Inflammatory macrophage treated with lipopolysaccharide for 4 hours (primary cell): ENCODE measurements at places on chromosomes 11 and 22.
A peak's percentile ranks its signal among the peaks of the same experiment; 100 is the strongest.

DNA sequence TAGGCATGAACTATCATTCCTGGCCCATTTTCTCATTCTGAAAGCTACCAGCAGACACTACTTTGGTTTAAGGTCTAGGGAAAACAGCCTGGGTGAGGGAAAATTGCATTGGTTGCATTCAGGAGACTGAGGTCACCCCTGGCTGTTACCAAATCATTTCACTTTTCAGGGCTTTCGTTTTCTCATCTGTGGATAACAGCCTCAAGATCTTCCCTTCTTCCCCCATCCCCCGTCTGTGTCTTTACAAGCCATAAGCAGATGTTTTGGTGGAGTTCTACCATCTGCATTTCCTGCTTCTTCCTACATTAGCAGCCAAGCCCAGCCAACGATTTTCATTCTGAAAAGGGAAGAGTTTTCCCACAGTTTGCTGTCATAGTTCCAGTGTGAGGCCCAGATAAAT is 130.4 kb downstream of the HIPK3 start:
- peak; percentile 78 for DNase-seq

- DNase-seq, result no peak
These were observed 6.8 kb downstream of the LIF start for GRCh38 chr22:30239488-30240405.

- no peak for DNase-seq
These were observed 56.7 kb upstream of the CHST1 start for GRCh38 chr11:45722144-45722543.

DNA sequence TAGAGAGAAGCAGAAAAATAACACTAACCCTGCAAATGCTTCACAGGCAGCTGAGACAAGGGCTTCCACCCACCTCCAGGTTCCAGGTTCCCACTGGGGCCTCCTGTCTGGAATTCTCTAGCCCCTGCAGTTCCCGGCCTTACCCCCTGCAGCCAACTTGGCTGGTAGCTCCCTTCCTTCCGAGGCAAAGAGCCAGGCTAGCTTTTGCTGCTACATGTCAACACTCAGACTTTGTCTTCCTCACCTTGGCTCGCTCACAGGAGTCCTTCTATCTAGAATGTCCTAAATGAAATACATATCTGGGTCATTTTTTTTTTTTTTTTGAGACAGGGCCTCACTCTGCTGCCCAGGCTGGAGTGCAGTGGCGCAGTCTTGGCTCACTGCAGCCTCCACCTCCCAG is 9.9 kb upstream of the TTLL1 start:
- DNase-seq, result no peak

DNA sequence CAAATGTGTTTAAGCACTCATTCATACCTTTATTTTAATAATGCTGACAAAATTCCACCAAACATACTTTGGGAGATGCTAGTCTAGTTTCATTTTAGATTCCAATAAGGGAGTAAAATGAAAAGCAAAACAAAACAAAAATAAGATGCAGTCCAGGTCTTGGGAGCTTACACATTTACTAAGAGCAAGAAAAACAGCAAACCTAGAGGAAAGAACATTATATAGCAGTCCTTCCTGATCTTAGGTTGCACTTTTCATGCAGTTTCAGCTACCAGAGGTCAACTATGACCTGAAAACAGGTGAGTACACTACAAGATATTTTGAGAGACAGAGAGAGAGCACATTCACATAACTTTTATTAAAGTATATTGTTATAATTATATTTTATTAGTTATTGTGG is 1100.9 kb downstream of the DLG2 start:
- DNase-seq, result no peak

DNA sequence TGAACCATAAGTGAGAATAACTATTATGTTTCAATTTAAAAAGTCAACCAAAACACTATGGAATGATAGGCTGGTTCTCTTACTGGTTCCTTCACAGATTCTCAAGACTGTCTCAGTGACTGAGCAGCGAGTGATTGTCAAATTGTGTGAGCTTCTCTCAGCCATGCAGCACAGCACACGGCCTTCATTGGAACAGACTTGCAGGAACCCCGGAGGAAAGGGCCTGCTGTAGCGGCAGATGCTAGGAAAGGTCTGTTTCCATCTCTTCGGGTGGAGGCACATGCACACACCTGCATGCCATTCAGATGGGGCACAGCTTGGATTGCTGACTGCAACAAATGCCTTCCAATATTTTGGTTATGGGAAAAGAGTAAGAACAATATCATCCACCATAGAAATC is 741.8 kb downstream of the OPCML start:
- DNase-seq, result no peak

DNA sequence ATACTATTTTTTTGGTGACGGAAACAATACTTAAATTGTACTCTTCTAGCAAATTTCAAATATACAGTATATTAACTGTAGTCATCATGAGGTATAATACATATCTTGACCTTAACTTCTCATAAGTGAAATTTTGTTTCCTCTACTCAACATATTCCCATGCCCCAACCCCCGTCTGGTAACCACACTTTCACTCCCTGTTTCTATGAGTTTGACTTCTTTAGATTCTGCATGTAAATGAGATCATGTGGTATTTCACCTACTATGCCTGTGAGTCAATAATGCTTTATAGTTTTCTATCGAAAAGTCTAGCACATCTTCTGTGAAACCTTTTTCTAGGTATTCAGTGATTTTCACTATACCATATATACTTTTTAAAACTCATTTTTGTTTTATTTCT is 663.2 kb downstream of the CNTN5 start:
- DNase-seq, result no peak

- no peak for DNase-seq
These were observed 10.7 kb downstream of the CWF19L2 start for GRCh38 chr11:107446822-107447431.

DNA sequence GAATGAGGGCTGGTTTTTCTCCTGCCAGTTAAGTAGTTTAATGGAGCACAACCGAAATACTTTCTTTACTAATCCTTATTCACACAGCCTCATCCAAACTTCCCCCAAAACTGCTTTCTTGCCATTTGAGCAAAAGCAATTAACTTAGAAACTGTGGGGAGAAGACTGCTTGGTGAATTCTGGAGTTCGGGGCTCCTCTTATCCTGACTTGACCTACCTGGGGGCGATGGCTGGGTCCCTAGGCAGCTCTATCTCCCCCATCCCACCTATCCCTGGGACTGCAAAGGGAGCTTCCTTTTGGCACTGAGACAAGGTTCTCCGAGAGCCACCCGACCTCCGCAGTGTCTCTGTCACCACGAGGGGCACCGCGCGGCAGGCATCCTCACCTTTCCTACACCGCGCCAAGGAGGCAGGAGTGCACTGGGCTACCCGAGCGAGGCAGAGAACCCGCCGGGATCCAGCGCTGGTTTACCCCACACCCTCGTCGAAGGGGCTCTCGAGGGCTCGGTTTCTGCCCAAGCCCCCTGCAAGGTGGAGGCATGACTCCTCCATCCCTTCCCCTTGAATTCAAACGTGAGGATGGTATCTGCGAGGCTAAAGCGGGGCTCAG is 759 bp downstream of the DESI1 start:
- DNase-seq, result peak; percentile 33

GRCh38 chr11:21426931-21427330 is 757.5 kb downstream of the NELL1 start:
- DNase-seq, result no peak

DNA sequence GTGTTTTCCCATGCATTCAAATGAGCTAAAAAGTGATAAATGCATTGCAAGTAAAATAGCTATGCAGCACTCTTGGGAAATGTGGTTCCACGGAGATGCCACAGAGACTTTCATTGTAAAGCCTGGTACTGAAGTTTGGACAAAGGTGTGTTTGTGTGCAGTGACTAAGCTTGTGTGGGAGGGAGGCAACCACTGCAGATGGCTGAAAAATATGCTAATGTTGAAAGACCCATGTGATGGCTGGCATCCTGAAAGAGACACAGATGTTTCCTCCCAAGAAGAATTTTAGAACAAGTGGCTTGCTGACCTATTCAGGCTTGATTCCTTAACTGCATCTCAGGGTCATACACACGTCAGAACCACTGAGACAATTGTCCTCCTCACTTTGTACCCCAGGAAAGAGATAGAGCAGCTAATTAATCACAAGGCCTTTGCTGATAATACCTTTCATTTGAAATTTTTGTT is 73.8 kb downstream of the FAM76B start:
- DNase-seq, result no peak

- no peak for DNase-seq
These were observed 100.3 kb downstream of the SNX19 start for GRCh38 chr11:130815956-130816355.

- DNase-seq, result no peak
These were observed 45.9 kb downstream of the ARHGAP32 start for GRCh38 chr11:129146191-129146590.

GRCh38 chr11:121777056-121777455 is 324.3 kb upstream of the SORL1-AS1 start:
- DNase-seq, result no peak

DNA sequence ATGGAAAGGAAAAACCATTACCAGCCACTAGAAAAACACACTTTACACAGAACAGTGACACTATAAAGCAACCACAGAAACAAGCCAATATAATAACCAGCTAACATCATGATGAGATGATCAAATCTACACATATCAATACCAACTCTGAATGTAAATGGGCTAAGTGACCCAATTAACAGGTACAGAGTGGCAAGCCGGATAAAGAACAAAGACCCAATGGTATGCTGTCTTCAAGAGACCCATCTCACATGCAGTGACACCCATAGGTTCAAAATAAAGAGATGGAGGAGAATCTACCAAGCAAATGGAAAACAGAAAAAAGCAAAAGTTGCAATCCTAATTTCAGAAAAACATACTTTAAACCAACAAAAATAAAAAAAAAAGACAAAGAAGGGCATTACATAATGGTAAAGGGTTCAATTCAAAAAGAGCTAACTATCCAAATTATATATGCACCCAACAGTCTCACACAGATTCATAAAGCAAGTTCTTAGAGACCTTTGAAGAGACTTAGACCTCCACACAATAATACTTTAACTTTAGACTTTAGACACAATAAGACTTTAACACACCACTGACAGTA is 160.3 kb upstream of the TMEM45B start:
- no peak for DNase-seq

DNA sequence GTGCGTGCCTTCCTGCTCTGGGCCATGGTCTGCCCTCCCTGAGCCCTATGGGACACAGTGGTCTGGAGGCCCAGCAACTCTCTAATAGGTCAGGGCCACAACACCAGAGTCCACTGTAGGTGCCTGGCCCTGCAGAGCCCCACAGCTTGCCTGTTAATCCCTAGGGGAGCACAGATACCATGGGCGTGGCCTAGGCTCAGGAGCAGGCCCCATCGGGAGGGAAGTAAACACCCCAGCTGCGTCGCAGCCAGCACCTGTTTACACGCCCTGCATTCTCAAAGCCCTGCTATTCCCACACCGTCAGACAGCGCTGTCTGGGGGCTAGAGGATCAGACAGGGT is 2.5 kb downstream of the KCTD17 start:
- DNase-seq, result no peak

- DNase-seq, result no peak
These were observed 6.9 kb downstream of the C22orf39 start for GRCh38 chr22:19440411-19441195.

GRCh38 chr11:34468209-34468841 is 29.6 kb downstream of the CAT start:
- DNase-seq, result peak; percentile 64

DNA sequence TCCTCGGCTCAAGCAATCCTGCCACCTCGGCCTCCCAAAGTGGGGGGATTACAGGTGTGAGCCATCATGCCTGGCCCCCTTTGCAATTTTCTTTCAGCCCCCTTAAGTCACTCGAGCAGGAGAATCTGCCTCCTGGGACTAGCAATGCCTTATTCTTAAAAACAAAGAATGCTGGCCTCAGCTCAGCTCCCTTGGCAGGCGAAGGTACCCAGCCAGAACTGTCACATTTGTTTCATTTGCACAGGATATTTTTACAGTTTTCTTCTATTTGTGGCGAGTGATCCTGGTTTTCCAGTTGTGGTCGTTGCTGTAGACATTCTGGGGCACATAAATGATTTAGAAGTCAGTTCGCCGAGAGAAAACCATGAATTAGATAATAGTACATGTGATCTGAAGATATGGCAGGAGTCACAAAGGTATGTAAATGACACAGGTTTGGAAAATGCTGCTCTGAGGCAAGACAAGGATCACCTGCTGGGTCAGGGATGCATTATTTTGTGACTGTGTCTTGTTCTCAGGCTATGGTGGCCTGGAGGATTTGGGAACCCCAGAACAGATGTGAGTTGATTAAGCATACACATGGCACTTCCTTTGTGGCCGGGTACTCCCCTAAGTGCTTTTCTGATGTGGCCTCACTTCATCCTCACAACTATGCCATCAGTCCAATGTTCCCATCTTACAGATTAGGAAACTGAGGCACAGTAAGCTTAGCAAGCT is 51.2 kb upstream of the SLC22A12 start:
- no peak for DNase-seq

DNA sequence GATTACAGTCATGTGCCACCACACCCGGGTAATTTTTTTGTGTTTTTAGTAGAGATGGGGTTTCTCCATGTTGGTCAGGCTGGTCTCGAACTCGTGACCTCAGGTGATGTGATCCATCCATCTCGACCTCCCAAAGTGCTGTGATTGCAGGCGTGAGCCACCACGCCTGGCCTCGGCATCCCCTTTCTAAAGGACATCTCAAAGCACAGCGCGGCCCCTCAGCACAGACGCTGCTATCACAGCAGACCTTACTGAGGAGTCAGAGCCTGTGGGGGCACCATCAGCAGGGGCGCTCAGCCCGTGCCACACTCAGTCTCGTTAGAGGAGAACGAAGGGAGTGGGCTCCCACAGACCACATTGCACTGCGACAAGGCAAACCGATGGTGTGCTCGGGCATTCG is 19.4 kb downstream of the CELSR1 start:
- DNase-seq, result no peak

DNA sequence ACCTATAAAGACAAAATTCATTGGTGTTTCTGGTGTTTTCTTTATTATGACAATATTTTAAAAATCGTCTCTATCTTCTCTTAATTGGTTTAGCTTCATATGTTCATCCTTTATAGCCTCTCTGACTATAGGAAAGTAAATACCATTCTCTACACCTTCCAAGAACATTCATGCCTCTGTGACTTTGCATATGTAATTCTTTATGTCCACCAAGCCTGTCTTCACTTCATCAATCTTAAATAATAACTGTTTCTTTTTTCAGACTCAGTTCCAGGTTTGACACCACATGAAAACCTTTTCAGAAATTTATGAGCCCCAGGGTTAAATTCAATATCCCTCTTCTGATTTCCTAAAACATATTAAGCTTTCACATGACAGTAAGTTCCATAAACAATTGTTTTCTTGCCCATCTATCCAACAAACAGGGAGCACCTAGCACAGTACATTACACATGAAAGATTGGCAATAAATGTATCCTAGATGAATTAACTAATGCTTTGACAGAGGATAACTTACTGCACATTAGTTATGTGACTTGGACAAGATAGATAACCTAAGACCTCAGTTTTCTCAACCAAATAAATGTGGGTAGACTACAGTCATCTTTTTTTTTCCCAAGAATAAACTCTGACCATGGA is 886.1 kb downstream of the LRRC4C start:
- no peak for DNase-seq

GRCh38 chr11:122697636-122698167 is 42.2 kb downstream of the UBASH3B start:
- peak; percentile 92 for DNase-seq
